Mammary epithelial cell (primary cell): ENCODE measurements at places on chromosomes 4 and X. TPM values are rescaled to one million over a fixed set of nuclear protein-coding genes. Genes with fewer than 3 reads are reported as not detected.

Gene STOX2
- total RNA-seq: 2.5 and 3.2 TPM in 2 replicates

Gene RAB33A
- total RNA-seq: not detected in 2 replicates

Gene SHOX
- not detected in 2 replicates for total RNA-seq

Gene BLOC1S4
- 15.3 TPM for total RNA-seq

Gene TMEM154
- 107 and 119 TPM in 2 replicates for total RNA-seq

Gene TBC1D9
- total RNA-seq: 42.8 TPM

Gene CXCL10
- not detected for total RNA-seq

Gene PRIMPOL
- 16.9 and 19.9 TPM in 2 replicates for total RNA-seq
